ENCODE measurements at places on chromosomes 3 and 15.

GRCh38 chr3:55085231-55085630 lies 157.4 kb upstream of the LRTM1 start:
- DNase-seq = no peak

GRCh38 chr3:7876741-7877297 lies 624.8 kb upstream of the LMCD1 start:
- peak; percentile 6 for DNase-seq

DNA sequence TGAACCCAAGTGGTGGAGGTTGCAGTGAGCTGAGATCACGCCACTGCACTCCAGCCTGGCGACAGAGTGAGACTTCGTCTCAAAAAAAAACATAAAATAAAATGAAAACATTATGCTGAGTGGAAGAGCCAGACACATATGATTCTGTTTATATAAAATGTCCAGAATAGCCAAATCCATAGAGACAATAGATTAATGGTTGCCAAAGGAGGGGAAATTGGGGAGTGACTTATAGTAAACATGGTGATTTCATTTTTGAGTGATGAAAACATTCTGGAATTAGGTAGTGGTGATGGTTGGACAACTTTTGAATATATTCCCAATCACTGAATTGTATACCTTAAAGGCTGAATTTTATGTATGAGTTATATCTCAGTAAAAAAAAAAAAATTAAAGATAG lies 172.0 kb upstream of the BFSP2 start:
- DNase-seq = no peak

GRCh38 chr3:130258532-130258952 lies 86.9 kb upstream of the COL6A5 start:
- DNase-seq = no peak

DNA sequence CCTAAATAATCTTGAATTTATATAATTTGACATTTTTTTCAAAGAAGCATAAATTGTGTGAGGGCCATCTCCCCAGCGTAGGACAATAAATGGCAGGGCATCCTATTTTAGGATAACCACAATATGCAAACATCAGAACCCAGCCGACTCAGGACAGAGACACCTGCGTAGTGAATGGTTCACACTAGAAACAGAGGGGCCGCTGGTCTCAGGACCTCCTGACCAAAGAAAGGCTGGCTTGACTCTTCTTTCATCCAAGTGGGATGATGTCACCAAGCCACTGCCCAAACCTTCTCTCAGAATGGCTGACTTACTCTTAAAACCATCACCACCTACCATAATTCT lies 162.1 kb downstream of the FOXP1 start:
- no peak for DNase-seq

DNA sequence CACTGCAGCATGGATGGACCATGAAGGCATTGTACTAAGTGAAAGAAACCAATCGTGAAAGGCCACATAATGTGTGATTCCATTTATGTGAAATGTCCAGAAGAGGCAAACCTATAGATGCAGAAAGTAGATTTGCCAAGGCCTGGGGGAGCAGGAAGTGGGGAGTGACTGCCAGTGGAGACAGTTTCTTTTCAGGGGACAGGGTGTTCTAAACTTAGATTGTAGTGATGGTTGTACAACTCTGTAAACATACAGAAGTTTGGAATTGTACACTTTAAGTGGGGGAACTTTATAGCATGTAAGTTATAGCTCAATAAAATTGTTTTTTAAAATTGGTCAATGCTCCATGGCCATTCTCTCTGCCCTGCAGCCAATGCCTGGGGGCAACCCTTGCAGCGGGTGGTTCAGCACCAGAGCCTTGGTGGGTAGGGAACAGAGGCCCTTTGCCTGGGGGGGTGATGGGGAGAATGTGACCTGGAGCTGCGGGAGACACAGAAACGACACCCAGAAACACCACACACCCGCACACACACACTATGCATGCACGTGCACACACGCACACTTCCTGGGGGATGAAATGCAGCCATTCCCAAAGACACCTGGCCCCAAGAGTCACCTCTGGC lies 43.1 kb downstream of the DNAJB8 start:
- no peak for DNase-seq

DNA sequence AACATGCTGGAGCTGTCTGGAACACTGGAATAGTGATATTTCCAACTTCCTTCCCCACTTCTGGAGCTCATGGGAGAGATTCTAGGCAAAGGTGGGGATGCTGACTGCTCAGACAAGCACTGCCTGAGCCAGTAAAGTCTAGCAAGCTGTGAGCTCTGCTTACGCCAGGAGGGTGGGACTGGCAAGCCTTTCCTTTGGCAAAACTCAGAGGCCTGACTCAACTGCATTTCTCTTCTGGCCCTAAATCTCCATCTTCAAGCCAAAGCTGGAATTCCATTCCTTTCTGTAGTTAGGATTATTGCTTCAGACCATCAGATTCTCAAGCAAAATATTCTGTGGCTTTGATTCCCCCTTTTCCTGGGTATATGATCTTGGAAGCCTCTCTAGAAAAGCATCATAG lies 20.3 kb upstream of the EPB42 start:
- DNase-seq = no peak

DNA sequence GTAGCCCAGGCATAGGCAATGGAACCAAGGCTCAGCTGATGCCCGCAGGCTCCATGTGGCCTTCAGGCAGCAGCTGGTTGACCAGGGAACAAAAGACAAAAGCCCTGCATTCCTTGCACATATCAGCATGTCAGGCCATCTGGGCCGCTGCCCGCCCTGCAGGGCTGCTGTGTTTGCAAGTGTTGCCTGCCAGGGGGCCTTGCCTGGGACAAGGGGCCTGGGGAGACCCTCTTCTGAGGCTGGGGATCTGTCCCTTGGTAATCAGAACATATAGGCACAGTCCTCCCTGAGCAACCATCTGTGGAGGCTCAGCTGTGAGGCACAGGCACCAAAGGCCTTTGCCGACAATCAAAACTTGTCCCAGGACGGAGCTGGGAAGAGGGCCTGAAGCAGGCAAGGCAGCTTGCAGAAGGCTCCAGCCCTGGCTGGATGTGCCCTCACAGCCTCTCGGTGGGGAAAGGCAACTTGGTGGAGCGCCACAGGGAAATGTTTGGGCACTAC lies 138.2 kb downstream of the TPRA1 start:
- DNase-seq = no peak

DNA sequence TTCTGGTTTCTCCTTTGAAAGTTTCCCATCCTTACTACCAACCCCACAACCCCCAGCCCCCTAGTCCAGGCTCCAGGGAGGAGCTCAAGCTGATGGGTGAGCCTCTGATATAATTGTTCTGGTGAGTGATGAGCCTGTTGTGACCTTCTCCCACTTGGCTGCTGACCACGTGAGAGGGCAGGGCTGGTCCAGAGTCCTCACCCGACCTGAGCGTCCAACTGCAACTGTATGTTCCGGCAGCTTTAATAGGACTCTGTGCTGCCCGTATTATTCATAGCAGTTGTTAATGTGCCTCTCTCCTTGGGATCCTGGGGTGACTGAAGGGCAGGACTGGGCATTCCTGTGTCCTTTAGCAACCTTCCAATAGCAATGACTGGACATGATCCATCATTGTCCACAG lies 56.2 kb downstream of the B3GNT5 start:
- no peak for DNase-seq

DNA sequence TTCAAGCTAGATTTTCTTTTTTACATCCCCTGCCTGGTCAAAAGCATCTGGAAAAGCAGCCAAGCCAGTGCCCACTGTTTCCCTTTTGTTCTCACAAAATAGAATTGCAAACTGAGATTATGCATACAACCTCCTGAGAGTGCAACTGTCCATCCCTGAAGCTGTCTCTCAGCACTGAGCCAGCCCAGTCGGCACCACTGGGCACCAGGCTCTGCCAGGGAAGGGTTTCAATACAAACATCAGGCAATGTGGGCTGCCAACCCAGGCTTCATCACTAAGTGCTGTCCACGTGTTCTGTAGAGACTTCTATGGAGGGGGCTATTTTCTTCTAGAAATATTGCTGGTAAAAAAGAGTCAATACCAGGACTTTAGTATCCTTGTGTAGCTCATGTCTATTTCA lies 356.3 kb upstream of the TBL1XR1 start:
- no peak for DNase-seq

DNA sequence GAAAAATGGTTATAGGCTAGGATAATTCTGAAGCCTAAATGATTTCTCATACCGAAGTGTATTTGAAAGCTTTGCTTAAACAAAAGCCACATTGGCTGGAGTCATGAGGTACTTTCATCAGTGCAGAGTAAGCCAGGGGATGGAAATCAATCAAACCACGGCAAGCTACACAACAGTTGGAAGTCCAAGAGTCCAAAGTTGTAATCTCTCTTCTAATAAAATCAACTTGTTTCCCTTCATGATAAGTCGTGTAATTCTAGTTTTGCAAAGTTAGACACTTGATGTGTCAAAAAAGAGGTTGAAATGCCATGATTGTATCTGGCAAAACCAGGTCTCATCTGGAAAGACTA lies 250.5 kb upstream of the VEPH1 start:
- no peak for DNase-seq

GRCh38 chr3:184594371-184595001 lies 32.9 kb downstream of the EPHB3 start:
- no peak for DNase-seq

DNA sequence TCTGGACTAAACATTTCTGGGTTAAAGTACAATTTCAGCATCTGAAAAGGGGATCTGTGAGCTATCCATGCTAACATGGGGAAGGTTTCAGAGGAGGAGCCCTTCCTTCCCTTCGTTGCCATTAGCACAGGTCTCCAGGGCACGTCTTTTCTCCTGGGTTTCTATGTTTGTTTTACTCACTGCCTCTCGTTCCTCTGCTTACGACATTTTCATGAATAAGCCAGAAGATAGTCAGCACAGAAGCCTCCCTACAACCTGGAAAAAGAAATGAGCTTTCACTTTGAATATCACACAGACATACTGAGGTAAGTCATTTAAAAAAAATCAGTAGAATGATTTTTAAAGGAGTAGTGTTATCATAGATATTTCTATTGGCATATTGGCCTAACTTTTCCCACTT lies 117.2 kb upstream of the KCNMB2 start:
- no peak for DNase-seq

GRCh38 chr15:31852933-31853799 lies 177.1 kb upstream of the CHRNA7 start:
- no peak for DNase-seq

- no peak for DNase-seq
These were observed 3.6 kb downstream of the DUOX2 start for GRCh38 chr15:45110256-45110820.

GRCh38 chr15:44243829-44244228 lies 44.7 kb upstream of the GOLM2 start:
- no peak for DNase-seq

DNA sequence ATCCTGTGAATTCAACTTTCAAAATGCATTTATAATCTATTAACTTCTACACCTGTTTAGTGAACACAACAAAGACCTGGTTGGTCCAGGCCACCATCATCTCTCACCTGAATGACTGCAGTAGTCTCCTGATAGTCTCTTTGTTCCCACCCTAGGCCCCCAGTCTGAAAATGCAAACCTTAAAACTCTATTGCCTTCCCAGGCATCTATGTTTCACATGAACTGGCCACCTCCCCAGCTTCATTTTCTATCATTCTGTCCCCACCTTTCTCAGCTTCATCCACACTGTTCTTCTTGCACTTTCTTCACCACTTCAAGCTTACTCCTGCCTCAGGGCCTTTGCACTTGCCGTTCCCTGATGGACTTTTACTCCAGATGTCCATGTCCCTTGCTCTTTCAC lies 45.0 kb downstream of the CLSTN2 start:
- DNase-seq = no peak

GRCh38 chr3:179921500-179921899 lies 115.2 kb downstream of the PEX5L start:
- no peak for DNase-seq

GRCh38 chr15:51973775-51974174 lies 2.2 kb upstream of the LEO1 start:
- DNase-seq = no peak

GRCh38 chr3:65669163-65669875 lies 369.4 kb downstream of the MAGI1 start:
- DNase-seq = no peak

GRCh38 chr3:144470666-144471065 lies 499.0 kb downstream of the DIPK2A start:
- no peak for DNase-seq

GRCh38 chr15:34079904-34080303 lies 21.8 kb downstream of the EMC7 start:
- DNase-seq = no peak

DNA sequence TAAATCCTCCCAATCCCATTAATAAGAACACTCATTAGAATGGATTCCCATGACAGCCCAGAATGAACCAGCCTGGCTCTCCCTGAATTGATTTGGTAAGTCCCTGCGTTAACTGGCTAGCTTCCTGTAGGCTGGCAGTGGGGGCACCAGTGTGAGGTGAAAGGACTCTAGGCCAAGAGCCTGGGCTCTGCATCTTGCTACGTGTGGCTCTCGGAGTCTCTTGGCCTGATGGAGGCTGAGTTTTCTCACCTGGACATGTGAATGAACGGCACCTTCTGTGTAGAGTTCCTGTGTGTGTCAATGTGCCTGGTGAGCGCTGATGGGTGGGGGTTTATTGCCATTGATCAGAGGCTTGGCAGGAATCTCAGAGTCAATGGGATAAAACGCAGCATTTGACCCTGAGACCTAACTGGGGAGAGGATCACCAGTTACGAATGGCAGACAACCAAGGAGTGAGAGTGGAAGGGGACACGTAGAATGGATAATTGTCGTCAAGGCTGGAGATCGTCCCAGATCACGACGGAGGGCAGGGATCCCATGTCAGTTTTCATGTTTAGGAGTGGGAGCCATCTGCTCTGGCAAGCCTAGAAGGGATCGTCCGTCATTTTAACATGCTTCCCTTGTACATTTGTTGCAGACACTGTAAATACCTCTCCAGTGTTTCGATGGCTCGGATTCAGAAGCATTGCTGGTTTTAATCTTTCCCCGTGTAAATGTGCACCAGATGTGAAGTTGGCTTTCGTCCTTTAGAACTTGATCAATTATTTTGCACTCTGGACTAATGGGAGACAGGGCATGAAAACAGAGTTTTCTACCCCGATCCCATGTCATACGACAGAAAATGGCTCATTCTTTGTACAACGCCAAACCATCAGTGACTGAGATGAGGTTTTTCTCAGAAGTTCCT lies 9.0 kb upstream of the KLF13 start:
- DNase-seq = no peak

GRCh38 chr3:105786990-105787389 lies 81.8 kb downstream of the CBLB start:
- DNase-seq = no peak

DNA sequence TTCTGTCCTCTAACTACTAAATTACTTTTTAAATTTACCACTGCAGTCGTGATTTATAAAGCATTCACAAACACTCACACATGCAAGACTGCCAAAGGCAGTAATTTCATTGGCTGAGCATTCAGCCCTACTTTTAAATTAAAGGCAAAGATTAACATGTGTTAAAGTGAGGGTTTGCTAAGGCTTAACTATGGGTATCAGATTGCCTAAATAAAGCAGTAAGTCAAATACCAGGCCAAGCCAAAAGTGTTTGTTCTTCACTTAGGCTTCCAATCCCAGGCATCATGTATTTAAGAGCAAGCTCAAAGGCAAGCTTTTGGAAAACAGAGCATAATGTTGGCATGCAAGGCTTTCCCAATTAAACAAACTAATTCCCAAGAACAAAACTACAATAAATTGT lies 187.3 kb downstream of the SUCNR1 start:
- no peak for DNase-seq

Measured in activated T-helper 1 cell treated with anti-CD3 and anti-CD28 coated beads, Interleukin-2, amount 50 U/mL, for 16 hours (primary cell).